ENCODE measurements at places on chromosomes 2 and 18.

DNA sequence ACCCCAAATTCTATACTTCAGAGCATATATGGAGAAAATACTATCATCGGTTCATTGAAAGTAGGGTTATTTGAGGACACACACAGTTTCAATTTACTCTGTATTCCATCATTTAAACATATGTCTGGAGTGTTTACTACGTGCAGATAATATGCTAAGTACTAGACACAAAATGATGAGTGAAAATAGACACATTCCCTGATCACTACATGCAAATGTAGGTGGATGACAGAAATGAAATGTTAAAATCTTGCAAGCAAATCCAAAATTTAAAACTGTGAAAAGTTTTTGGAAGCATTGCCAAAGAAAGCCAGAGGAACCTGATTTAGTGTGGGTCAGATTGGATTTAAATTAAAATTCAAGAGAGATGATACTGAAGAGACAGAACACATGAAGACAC, 1106.6 kb downstream of the CBLN2 start:
- DNase-seq: no peak

- DNase-seq: no peak
Measured at GRCh38 chr2:8563814-8564474, 117.9 kb upstream of the ID2 start.

DNA sequence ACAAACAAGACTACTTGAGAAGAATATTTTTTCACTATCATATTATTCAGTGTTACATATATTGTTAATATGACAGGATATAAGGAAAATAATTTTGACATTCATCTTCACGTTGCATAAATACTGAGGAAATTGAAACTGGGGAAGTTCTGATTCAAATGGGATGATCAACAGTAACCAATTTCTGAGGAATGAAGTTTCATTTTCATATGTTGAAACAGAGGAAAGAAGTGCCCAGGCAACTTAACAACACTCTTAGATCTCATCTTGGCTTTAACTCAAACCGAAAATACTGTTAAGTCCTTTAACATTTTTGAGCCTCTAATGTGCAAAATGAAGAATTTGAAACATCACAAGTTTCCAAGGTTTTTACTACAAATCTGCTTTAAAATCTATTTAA, 612.2 kb upstream of the VRK2 start:
- no peak for DNase-seq

GRCh38 chr18:49704334-49704733, 109.0 kb downstream of the ACAA2 start:
- no peak for DNase-seq

- DNase-seq: no peak
Measured at GRCh38 chr2:151907286-151908203, 79.3 kb upstream of the ARL5A start.

DNA sequence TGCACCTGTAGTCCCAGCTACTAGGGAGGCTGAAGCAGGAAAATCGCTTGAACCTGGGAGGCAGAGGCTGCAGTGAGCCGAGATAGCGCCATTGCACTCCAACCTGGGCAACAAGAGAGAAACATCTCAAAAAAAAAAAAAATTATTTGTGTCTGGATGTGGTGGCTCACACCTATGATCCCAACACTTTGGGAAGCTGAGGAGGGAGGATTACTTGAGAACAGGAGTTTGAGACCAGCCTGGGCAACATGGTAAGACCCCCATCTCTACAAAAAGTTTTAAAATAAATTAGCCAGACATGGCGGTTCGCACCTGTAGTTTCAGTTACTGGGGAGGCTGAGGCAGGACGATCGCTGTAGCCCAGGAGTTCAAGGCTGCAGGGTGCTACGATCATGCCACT, 1.6 kb upstream of the VAMP8 start:
- DNase-seq: no peak

GRCh38 chr2:157269922-157270321, 12.4 kb downstream of the GALNT5 start:
- DNase-seq: no peak

DNA sequence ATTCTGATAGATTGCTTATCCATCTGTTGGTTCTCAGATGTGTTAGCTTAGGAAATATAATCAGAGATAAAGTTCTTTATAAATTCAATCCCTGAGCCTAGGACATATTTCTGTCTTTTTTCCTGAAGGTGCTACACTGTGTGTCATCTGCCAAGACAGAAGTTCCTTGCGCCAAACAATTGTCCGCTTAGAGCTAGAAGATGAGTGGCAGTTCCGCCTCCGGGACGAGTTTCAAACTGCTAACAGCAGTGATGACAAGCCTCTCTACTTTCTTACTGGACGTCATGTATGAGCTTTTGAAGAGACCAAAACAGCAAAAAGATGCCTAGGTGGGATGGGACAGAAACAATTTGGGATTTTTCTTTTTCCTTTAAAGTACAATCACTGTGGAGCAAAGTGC, 78.0 kb downstream of the ESCO1 start:
- no peak for DNase-seq

- no peak for DNase-seq
Measured at GRCh38 chr2:27135478-27135955, 1.1 kb upstream of the PREB start.

DNA sequence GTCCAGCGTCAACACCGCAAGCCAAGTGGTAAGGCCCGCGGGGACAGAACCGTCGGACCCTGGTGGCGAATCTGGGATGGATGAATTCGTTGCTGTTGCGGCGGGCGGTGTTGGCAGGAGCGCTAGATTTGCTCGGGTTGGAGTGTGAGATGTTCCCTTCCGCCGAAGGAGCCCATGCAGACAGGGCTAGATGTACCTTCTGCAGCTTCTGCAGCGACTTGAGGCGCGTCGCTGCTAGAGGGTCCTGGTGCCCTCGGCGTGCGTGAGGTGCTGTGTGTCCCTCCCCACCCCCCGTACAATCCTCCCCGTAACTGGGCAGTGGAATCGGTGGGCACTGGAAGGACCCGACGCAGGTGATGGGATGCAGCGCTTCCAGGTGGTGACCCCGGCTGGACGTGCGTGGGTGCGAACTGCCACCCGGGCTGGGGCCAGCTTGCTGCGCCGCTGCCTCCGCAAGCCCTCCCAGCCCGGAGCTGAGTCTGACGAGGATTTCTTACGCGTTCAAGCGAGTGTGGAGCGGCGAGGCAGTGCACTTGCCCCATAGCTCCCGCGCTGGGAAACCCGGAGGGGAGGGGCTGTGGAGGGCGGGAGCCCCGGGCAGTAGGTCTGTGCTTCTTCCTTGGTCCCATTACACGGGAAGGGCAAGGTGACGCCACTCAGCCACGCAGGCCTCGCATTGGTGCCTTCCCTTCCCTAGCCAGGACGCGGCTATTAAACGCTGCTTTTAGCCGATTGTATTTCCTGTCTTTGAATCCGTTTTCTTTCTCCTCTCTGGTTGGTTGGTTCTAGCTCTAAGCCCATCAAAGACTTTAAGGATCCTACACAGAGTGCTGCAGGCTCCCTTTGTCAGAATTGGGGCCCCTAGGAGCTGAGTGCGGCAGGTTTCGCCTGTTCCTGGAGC, 34.2 kb downstream of the CHRNA1 start:
- no peak for DNase-seq

DNA sequence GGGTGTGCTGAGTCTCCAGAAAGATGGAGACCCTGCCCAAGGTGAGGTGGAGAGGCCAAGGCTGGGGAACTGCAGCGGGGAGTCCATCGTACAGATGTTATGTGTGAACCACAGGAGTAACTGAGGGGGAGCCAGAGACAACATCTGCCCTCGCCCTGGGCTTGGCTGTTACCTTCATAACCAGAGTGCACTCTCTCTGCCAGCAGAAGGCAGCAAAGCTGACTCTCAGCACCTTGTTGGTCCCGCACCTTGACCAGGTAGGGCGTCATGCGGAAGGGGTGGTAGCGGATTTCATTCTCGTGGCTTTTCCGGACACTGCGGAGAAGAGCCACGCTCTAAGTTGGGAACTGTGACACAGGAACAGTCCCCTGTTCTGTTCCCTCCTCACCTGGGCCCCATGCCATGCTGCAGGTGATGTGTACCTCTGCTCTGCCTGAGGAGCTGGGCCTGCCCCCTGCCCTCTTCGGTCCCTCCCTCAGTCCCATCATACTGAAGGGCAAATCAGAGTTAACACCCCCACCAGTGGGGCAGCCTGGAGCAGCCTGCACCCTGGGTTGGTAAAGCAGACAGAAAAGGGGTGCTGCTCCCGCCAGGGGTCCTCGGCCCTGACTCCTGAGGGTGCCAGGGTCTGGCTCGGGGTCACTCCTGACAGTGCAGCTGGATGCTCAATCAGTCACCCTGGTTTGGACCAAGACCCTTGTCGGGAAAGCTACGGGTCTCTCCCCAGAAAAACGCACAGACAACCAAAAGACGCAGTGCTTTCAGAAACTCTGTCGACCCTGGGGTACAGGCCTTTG, 20.3 kb downstream of the PER2 start:
- DNase-seq: no peak

- DNase-seq: no peak
Measured at GRCh38 chr2:189409647-189410046, 31.6 kb upstream of the WDR75 start.

GRCh38 chr2:112887964-112888749, 22.8 kb upstream of the IL37 start:
- no peak for DNase-seq

DNA sequence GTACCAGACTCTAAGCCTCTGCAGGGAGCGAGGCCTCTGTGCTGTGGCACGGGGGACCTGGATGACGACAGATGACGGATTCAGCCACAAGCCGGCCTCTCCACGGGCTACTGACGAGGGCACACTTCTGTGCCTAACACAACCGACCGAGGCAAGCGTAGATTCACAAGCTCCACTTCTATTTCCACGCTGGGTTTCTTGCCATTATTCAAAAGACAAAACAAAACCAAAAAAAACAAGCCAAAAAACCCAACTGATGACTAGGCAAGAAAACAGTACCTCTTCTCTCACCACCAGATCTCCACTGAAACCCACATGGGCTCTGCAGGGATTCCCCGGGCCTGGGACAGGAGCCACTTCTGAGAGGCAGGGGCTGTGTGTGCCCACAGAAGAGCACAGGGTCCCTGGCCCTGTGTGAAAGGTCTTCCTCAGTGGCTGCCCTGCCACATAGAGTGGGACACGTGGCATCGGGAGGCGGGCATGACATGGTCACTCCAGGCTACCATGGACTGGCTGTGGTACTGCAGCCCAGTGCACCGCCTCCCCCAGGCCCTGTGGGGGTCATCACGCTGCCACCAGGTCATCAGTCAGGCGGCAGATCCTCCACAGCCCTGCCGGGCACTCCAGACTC, 254.7 kb downstream of the HDAC4 start:
- DNase-seq: no peak

- DNase-seq: no peak
Measured at GRCh38 chr18:77001041-77001440, 131.5 kb downstream of the MBP start.

- no peak for DNase-seq
Measured at GRCh38 chr2:32977228-32977758, 30.5 kb downstream of the LTBP1 start.

GRCh38 chr2:31244101-31244500, 10.1 kb downstream of the EHD3 start:
- DNase-seq: no peak

GRCh38 chr2:165766326-165766927, 27.6 kb downstream of the GALNT3 start:
- DNase-seq: no peak

GRCh38 chr2:224881846-224882245, 160.4 kb downstream of the DOCK10 start:
- DNase-seq: no peak

GRCh38 chr2:28868611-28869010, 1.5 kb downstream of the TRMT61B start:
- no peak for DNase-seq

GRCh38 chr18:63963615-63964256, 6.1 kb upstream of the SERPINB8 start:
- DNase-seq: no peak

DNA sequence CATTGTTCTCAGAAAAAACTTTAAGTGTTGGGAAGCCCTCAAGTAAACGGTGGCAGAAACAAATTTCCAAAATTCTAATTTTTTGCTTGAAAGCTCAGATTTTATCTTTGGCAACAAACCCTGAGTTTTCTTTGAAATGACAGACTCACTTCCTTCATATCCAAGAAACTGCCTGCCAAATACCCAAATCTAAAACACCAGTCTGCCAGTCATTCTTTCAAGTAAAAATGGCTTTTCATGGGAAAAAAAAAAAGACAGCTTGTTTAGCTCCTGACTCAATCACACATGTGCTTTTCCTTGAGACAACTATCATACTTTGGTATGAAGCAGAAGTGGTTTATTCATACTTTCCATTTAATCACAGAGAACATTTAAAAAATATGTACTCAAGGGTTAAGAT, 40.6 kb upstream of the CSRNP3 start:
- no peak for DNase-seq

DNA sequence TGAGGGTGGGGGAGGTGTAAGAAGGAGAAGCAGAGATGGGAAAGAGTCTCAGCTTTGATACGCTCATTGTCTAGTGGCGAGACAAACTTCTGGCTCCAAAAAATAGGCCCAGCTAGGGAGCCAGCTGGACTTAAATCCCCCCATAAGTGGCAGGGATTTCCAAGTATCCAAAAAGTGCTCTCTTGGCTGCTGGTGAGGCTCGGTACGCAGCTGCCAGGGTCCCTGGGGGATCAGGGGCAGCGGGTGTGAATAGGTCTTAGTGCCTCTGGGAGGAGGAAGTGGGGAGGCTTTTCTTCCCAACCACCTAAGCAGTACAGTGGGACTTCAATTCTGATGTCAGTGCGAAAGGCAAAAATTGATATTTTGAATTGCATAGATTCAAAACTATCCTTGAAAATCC, 73.5 kb downstream of the ALK start:
- DNase-seq: no peak

DNA sequence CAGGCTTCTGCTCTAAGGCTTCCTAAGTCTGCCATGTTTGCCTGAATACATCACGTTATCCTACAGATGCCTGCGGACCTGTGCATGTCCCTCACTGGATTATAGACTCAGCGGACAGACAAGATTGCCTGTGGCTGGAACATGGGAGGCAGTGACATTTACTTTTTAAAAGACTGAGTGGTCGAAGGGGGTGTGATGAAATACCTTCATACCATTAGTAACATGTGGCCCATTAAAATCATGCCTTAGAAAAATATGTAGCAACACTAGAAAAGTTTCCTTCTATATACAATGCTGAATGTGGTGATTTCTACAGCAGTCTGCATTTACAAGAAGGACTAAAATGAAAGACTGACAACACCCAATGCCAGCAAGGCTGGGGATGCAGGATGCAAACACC, 154.4 kb downstream of the ASB1 start:
- no peak for DNase-seq

DNA sequence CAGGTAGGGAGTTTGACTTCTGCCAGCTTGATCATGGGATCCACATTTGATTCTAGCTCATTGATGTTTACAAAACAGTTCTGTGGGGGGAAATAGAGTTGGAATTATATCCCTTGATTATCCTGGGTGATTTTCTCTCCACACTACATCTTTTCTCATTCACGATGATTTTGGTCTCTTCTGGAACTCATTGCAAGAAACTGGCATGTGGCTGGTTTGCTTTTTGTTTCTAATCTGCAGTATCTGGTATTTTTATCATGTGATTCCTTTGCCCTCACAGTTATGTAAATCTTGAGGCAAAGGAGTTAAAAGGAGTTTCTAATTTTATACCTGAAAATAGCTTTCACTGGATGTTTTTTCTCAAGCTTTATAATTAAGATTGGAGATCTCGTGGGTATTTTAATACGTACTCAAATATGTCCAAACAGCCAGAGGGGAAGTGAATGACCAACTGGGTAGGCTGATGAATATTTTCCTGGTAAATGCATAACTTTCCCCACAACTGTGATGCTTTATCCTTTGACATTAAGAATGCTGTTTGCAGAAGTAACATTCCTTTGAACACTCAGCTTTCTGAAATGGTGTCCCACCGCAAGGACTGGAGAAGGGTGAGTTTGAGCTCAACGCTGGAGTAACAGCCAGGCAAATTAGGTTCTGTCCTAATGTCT, 502.9 kb upstream of the ZEB2 start:
- no peak for DNase-seq

Data from GM12892 (cell line).